ENCODE measurements at places on chromosomes 7 and 10.

GRCh38 chr10:104333032-104333727, 5.1 kb downstream of the ITPRIP start:
- DNase-seq, result no peak

DNA sequence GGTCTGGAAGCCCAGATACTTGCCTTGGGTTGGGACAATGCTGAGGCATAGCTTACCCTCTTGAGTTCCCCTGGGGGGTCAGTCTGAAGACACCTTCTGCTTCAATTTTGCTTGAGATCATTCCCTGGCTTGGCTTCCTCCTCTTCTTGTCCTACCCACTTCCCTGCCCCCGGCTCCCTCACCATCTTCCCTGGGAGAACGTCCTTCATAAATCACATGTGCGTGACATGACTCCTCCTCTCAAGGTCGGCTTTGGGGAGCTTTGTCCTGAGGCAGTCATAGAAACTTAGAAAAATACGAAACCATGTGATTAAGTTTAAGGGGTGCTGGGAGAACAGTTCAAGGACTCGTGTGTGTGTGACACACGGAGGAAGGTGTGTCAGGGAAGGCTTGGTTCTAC, 122.6 kb downstream of the SH2D4B start:
- DNase-seq, result no peak

DNA sequence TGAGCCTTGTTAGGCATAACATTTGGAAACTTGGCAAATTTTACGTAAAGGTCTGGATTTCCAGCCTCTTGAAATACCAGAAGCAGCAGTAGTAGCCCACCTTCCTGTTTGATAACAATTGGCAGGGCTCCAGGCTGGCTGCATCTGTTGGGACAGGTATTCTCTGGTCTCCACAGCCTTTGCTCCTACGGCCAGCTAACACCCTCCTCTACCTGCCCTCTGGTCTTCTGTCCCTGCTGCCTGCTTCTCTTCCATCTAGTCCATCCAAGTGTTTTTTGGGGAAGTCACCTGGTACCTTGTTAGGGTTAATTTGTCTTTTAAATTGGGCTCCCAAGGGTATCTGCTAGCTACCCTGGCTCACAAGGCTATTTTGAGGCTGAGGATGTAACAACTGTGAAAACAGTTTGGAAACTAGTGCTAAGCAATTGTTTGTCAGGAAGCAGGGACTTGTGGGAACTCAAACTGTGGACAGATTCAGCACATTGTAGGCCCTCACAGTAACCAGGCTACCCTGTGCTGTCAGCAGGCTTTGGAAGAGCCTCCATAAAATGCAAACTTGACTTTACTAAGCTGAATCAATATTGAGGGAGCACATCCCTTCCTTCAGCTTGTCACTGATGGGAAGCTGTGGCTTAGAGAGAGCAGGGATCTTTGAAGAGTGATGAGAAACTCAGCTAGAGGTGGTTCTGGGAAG, 8.5 kb downstream of the RPS24 start:
- no peak for DNase-seq

DNA sequence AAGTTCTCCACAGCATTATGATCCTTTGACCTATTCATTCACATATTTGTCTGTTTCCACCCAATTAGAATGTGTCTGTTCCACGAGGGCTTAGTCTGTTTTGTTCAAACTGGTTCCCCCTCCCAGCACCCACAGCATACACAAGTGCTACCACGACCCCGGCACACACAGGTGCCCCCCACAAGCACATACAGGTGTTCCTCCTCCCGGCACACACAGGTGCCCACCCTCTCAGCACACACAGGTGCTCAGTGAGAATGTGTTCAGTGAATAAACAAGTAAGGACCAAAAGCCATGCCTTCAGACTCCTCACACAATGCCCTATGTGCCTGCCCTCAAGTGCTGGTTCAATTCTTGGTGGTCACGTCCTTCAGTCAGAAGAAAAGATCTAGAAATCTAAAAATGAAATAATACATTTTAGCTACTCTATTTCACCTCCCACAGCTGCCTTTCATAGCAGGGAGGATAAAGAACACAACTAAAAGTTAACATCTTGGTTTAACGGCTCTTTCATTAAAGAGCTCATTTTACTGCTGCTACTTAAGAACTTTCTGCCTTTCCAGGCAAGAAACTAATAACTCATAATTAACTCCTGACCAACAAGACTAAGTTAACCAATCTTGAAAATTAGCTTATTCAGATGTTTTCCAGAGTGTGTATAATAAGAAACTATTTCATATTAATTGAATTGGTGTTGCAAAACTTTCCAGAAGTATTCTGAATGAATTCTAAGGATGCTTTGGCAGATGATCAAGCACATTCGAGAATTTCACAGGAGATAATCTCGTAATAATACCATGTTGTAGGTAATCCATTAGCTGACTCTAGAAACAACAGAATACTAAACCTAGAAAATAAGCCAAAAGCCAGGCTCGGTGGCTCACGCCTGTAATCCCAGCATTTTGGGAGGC, 2.3 kb downstream of the DNMBP start:
- DNase-seq, result no peak

GRCh38 chr10:16314259-16314658, 122.6 kb upstream of the PTER start:
- DNase-seq, result no peak

DNA sequence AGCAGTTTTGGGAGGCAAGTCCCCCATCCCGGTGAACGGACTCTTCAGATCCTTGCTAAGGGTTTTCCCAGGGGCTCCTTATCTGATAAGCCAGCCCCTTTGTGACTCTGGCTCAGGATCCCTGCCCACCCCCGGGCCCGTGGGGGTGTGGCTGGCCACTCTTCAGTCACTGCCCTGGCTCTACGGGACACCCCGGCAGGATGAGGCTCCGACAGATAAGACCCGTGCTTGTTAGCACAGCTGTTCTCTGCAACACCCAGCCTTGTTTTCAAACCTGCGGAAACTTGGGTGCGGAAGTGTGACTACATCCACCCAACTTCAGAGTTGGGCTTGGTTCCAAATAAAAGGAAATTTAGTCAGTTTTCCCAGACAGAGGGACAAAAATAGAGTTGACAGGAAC, 66.7 kb upstream of the PODXL start:
- no peak for DNase-seq
